ENCODE measurements at places on chromosomes 11 and 22.

DNA sequence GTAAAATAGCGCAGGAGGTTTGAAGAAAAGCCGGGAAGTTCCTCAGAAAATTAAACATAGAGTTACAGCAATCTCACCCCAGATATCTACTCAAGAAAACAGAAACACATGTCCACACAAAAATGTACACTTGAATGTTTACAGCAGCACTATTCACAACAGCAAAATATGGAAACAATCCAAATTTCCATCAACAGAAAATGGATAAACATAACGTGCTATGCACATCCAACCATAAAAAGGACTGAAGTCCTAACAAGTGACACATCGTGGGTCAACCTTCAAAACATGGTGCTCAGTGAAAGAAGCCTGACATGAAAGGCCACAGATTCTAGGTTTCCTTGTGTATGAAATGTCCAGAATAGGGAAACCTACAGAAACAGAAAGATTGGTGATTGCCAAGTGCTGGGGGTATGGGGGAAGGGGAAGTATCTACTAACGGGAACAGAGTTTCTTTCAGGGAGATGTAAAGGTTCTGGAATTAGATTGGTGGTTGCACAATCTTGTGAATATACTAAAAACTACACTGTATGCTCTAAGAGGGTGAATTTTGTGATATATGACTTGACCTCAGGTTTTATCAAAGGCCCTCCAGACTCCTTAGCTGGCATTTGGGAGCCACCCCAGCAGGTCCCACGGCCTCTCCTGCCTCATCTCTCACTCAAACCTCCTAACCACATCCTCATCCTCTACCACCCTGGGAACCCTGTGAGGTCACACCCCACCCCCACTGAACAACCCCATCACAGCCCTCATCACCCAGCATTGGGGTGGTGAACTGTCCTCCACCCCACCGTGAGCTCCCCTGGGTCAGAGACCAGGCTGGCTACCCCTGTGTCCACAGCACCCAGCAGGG lies 69.2 kb upstream of the PRR5 start:
- no peak for DNase-seq

GRCh38 chr11:31408201-31408600 lies 38.5 kb downstream of the DNAJC24 start:
- DNase-seq = no peak

DNA sequence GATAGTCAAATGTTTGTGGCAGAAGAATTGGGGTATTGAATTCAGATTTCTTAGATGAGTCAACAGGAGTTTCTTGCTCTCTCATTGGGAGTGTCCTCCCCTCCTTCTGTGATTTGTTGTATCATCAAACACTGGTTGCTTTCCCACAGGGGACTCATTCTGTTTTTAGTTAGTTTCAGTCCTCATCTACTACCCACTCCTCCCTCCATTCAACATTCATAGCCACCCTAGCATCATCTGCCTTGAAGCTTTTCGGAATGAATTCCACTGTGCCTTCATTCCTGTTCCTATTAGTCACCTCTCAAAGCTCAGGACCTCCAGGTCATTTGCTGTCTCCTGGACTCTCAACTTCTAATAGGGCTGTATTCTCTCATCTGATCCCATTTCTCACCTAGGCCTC lies 31.5 kb upstream of the RAB38 start:
- no peak for DNase-seq

DNA sequence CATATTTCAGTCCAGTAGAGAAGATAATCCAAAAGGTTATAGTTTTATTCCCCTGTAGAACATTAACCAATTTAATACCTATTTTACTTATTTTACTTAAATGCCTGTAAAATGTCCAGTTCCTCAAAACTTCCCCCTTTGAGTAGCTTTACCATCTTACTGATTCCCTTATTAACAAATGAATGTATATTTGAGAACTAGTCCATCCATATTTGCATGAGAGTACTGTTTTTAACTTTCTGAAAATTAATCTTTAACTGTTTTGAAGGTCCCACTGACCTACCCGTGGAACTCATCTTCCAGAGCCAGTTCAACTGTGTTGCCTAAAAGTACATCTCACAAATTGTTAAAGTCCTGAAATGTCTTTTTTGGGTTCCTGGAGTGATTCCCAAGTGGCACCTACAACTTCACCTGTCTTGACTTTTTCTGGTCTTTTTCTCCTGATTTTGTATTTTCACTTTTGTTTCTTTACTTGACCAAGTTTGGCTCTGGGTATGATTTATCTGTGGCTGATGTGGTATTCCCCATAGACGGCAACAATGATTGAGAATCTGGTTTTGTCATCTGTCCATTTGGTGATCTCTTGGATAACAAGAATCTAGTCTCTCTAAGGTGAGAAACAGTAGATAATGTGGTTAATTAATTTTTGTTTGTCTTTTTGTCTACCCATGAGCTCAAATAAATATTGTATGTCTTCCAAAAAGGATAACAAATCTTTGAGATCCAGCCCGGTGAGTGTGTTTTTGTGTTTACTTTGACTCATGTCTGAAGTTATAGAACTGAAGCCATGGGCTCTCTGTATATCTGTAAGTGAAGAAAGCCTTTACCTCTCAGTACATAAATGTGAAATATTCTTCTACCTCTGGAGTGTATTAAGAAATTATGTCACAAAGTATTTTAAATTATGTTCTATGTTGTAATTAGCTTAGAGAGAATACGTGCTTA lies 174.2 kb downstream of the ETS1 start:
- no peak for DNase-seq

DNA sequence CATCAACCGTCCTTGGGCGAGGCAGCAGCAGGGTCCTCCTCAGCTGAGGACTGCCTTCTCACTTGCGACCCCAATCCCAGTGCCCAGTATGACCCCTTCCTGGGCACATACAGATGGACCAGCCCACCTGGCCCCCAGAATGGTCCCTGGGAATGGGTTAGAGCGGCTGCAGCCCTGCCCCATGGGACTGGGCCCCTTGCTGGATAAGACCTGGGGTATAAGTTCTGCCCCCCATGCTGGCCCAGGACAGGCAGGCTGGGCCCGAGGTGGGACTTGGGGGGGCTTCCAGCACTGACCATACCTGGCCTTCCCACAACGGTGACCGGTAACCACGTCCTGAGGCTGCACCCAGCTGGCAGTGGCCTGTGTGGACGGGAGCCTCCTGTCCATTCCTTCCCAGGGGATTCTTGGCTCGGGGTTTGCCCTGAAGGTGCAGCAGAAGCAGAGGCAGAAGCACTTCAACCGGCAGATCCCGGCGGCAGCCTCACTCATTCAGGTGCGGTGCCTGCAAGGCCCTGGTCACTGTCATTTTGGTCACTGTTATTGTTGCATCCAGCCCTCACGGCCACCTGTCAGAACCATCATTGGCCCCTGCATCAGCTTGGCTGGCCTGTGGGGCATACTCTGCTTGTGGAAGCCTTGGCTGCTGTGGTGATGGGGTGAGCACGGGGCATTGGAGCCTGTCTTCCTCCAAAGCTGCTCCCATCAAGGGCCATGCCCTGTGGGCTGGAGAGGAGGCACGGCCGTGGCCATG lies 114.8 kb downstream of the KCNQ1OT1 start:
- no peak for DNase-seq

DNA sequence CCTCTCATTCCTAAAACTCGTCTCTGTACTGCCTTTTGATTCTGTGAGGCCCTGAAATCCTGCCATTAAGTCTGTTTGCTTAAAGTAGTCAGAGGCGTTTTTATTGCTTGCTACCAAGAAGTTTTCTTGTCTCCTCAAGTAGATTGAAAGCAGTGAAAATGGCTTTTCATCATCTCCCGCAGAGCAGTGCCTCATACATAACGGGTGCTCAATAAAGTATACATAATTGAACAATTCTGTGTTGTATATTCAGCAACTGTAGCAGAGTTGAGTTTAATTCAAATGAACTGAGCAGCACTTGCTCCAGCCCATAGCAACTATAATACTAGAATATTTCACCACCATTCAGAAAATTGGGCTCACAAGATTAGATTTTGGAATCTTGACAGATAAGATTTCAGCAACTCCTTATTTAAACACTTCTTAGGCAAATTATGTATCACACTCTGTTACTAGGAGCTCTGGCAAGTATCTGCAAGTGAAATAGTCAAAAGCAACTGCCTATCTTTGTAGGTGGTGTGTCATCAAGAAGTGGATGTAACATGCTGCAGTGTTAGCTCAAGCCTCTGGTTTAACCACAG lies 20.0 kb downstream of the FIBIN start:
- no peak for DNase-seq

- DNase-seq = no peak
These were observed 1164.4 kb downstream of the BRD1 start for GRCh38 chr22:48663297-48663696.

DNA sequence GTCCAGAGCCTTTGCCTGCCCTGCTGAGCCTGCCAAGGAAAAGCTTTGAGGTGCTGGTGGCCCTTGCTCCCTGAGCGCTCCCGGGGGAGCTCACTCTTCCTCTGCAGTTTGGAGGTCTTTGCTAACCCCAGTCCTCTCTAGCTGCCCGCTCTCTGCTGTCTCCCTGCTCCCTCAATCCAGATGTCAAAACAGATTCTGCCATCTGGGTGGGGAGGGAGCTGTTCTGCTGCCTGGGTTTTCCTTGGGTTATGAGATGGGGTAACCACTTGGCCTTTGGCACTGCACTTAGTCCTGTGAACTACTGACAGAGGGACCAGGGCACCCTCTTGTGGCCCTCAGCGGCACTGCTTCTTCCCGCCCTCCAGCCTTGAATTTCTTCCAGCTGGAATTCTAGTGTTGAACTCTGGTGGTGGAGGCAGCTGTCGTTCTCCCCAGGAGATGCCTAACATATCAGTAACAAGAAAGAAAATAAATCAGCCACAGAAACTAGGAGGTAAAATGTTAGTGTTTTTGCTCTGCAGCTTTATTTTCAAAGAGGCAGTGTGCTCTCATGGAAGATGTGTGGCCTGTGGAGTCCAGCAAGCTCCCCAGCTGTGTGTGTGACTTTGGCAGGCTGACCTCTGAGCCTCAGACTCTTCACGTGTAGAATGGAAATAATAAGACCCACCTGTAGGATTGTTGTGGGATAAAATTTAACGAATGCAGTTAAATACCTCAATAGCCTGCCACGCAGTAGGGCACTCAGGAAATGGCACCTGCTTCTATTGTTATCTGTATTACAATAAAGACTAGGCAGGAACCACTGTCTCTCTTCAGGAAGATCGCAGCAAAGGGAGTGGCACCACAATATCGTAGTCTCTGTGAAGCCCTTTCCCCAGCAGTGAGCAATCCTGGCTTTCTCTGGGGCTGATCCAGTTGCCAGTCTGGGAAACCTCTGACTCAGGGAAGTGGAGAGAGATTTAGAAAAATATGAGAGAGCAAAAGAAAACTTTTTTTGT lies 23.4 kb downstream of the ARFGAP2 start:
- DNase-seq = no peak

DNA sequence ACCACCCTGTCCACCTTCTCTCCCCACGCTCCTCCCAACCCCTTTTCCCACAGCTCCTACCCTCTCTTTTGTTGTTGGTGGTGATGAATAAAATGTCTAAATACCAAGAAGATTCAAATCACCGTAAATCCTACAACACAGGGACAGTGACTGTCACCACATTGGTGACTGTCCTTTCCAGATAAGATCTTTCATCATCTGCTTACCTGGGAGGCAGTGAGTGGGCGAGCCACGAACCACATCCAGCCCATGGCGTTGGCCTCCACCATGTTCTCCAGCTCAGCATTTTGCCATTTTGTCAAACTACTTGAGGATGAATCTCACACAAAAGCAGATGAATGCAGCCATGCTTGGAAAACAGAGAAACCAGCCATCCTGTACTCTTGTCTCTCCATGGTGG lies 6.7 kb upstream of the CYTH4 start:
- no peak for DNase-seq

DNA sequence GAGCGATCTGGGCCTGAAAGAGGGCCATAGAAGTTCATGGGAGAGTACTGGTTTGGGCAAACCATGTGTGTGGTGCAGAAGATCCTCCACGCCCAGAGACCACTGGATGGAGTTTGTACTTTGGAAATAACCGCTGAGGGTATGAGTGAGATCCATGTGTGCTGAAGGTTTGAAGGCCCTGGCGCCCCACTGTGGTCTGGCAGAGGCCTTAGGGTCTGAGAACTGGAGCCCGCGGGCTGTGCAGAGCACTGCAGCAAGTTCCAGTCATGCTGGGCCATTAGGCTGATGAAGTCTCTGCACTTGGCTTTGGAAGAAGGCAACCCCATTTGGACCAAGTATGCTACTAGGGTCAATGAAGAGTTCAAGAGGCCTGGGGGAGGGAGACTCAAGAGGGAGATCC lies 186.4 kb downstream of the BUD13 start:
- DNase-seq = no peak

- DNase-seq = no peak
These were observed 37.3 kb downstream of the RRP8 start for GRCh38 chr11:6565988-6566703.

DNA sequence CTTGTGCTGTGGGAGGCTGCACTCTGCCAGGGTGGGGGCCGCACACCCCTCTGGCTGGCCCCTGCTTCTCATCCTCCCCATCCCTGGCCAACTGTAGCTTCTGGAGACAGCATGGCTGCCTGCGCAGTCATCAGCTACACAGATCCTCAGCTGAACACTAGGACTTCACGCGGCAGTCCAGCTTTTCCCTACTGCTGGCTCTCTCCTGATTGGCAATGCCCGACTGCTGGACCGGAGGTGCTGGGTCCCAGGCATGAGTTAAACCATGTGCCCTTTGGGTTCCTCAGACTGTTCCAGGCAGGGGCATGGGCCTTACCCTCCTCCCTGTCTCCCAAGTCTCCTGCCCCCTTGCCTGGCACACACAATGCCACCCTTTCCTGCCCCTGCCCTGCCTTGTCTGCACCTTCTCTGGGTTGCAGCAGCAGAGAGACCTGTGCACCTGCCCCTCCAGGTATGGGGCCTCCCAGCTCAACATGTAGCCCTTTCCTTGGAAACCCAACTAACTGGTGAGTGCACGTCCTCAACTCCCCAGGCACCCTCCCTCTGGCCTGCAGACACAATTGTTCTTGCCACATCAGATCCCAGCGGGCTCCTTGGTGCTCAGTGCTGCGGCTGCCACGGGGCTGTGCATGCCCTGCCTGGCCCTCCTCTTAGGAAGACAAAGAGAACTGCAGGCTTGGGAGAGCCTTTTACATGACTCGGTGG lies 1039.2 kb downstream of the TBC1D22A start:
- DNase-seq = no peak

GRCh38 chr22:20625270-20625669 lies 117.9 kb downstream of the MED15 start:
- DNase-seq = no peak

DNA sequence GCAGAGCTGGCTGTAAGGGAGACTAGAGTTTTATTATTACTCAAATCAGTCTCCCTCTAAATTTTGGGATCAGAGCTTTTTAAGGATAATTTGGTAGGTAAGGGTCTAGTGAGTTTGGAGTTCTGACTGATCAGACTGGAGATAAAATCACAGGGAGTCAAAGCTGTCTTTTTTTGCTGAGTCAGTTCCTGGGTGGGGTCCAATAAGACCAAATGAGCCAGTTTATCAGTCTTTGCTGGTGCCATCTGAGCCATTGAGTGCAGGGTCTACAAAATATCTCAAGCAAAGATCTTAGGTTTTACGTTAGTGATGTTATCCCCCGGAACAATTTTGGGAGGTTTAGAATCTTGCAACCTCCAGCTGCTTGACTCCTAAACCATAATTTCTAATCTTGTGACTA lies 935.1 kb upstream of the RAG2 start:
- DNase-seq = no peak

GRCh38 chr22:24867323-24868022 lies 61.5 kb downstream of the SGSM1 start:
- no peak for DNase-seq

Data from stimulated activated CD4-positive, alpha-beta T cell treated with anti-CD3 and anti-CD28 coated beads, Interleukin-1b, Interleukin-23, amount 100 ng/mL, for 1 hour (primary cell).